ENCODE measurements at places on chromosomes 16 and 17.
A peak's percentile ranks its signal among the peaks of the same experiment; 100 is the strongest.

- DNase-seq = no peak
These were observed 804 bp downstream of the BORCS6 start for GRCh38 chr17:8189041-8189710.

GRCh38 chr16:3841729-3842508, 38.6 kb downstream of the CREBBP start:
- DNase-seq = peak; percentile 48

DNA sequence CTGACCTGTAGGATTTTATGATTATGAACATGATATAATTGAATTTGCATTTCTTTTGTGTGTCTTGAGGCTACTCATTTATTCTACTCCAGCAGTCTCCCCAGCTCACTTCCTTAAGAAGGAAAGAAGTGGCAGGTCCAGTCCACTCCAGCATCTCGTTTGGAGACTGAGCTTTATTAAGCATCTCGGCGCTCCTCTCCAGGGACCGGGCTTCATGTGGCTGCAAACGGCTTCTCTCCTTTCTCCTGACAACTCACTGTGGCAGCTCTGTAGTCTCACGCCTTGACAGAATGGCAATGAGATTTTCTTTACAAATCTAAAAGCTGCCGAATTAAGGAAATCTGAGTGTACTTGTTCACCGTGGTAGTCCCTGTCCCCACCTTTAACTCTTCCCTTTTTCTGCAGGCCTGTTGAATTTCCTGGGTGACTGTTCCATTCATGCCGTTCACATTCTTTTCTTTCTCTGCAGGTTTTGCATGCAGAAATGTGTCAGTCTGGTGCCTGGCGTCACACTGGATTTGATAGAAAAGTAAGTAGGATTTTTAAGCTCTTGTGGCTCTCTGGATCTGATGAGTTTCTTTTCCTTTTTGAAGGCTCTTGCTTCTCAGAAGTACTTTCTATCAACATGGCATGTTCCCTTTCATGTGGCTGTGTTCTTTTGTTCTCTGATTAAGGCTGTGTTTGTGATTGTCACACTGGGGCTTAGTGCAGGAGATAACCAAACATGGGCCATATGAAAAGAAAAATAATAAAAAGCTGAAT, 200.5 kb upstream of the CHMP6 start:
- DNase-seq = no peak

DNA sequence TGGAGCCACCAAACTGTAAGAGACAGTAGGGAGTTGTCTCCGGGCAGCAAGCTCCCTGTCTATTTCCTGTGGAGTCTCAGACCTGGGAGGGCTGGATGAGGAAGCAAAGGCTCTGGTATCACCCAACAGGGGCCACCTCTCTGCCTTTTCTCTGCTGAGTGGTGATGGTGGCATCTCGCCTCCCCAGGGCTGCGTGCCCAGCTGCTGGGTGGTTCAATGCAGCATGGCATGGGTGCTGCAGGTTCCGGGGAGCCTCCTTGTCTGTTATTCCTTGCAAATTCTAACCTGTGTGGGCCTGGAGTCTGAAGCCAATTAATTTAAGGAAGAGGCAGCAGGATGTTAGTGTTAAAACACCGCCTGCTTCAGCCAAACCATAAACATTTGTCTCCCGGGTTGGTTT, 78.2 kb downstream of the CCDC182 start:
- DNase-seq = no peak

DNA sequence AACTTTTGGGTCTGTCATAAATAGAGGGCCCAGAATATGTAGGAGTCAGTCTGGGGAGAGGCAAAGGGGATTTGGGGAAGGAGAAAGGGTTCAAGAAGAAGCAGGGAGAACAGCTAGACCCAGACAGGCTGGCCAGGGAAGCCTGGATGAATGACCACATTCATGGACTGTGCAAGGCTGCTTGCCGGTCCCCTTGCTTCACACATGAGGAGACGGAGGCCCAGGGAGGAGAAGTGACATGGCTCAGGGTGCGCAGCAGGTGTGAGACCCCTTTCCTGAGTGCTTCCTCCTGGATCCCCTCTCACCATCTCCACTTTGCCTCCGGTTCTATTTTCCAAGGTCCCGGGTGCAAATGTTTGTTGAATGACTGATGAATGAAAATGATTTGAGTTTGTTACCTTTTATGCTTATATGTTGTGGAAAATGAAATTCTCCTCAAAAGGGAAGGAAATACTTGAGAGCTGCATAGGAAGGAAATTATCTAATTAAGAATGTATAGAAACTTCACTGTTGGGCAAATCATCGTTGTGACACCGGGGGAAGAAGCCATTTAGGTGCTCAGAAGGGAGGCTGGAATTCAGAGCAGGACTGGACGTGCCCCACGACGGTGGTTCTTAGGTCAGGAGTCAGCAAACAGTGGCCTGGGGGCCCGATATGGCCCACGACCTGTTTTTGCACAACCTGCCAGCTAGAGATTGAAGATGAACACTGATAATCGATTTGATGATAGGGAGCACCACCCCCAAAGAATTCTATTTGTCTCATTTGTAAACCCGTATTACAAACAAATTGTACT, 559 bp downstream of the ITGAM start:
- DNase-seq = peak; percentile 27

DNA sequence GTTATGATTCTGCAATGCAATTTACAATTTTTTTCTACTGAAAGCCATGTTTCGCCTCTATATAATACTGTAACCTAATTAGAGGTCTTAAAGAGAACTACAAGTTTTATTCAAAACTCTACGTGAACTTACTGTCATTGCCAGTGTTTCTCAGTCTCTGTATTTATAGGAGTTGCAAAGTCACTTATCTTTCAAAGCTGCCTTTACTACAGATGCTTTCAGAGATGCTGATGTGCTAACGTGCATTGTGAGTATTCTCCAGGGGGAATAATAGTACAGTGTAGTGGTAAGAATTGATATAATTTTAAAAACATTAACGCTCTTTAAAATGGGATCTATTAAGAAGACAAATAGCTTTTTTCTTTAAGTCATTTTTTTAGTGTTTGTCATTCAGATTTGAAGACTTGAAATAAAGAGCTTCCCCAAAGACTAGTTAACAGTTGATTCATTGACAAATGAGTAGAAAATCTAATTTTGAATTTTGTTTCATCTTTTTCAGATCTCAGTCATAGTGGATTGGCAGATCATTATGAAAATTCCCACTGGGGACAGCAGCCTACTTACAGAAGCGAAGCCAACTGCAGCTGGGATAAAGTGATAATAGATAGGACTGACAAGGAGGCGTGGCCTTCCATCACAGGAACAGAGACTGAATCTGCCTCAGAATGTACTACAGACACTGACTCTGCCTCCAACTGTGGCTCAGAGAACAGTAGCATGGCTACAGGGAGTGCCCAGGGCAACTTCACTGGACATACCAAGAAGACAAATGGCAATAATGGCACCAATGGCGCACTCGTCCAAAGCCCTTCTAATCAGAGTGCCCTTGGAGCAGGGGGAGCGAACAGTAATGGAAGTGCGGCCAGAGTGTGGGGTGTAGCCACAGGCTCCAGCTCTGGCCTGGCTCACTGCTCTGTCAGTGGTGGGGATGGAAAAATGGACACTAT, 79.9 kb downstream of the TMC6 start:
- no peak for DNase-seq

- peak; percentile 67 for DNase-seq
These were observed 53.2 kb upstream of the ZNF750 start for GRCh38 chr17:82892899-82893565.

- no peak for DNase-seq
These were observed 21.1 kb downstream of the MINK1 start for GRCh38 chr17:4854111-4854681.

GRCh38 chr16:79434771-79435170, 165.8 kb downstream of the MAF start:
- DNase-seq = no peak

DNA sequence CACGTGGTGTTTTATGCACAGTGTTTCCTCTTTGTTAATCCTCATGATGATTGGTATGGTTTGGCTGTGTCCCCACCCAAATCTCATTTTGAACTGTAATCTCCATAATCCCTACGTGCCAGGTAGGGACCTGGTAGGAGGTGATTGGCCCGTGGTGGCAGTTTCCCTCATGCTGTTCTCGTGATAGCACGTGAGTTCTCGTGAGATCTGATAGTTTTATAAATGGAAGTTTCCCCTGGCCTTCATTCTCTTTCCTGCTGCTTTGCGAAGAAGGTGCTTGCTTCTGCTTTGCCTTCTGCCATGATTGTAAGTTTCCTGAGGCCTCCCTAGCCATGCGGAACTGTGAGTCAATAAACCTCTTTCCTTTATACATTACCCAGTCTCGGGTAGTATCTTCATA, 115.8 kb downstream of the WWOX start:
- DNase-seq = no peak

DNA sequence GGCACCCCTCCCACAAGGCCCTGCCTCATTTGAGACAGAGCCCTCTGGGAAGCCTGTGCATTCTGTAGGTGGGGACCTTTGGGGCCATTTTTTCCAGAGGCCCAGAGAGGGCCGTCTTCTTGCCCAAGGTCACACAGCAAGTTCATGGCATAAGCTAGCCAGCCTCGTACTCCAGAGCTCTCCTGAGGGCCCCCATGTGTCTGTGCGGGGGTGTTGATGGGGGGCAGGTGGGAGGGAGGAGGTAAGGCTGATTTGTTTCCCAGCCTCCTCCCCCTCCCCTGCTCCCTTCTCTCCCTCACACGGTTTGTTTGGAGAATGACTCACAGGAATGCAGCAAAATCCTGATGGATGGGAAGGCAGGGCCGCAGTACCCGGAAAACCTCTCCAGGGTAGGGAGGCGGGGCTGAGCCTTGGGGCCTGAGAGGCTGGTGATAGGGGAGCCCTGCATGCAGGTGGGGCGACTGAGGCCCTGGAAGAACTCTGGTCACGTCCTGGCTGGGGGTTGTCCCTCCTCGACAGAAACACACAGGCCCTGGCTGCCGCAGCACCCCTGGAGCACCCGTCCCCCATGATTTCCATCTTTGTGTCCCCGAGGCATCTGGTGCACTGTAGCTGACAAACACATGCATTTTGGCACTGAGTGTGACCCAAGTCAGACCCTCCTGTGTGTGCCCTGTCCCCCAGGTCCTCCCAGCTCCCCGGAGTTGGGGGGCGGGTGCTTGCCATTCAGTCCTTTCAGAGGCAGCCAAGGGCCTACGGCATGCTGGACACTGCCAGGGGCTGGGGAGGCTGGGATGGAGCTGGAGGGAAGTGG, 29.7 kb downstream of the RAI1 start:
- DNase-seq = no peak

- no peak for DNase-seq
These were observed 4.6 kb downstream of the UTS2R start for GRCh38 chr17:82376042-82376730.

DNA sequence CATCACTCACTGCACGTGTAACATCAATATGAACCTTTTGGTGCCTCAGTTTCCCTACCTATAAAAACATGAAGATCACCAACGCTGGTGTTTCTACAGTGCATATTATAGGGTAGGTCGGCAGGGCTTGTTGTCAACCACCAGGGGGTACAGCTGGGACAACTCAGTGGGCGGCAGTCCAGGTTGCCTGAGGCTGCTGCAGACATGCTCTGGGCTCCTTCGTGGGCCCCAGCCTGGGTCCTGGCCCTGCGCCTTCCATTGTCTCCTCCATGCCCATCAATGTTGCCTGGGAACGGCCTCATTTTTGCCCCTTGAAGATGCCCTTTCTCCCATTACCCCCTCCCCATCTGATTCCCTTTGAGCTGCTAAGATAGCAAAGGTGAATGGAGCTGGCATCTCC, 89.8 kb downstream of the GSG1L start:
- no peak for DNase-seq

GRCh38 chr17:27319541-27320221, 25.8 kb downstream of the WSB1 start:
- DNase-seq = no peak

DNA sequence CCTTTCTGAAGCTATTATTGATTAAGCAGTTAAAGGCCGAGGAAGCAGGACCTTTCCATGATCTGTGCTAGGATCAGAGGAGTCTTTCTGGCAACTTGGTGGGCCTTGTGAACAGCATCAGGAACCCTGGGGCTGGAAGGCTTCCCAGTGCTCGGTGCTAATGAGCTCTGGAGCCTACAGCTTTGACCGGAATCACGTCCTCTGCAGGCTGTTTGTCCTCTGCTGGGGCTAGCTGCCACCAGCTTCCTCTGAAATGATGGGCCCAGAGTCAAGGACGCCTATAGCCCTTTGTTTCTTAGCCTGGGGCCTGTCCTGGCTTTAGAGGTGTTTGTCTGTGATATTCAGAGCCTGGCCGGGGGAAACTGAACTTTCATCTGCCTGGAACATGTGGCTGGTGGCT, 111.6 kb downstream of the SHISA9 start:
- no peak for DNase-seq

- no peak for DNase-seq
These were observed 288.3 kb upstream of the TNRC6C start for GRCh38 chr17:77670173-77670572.

DNA sequence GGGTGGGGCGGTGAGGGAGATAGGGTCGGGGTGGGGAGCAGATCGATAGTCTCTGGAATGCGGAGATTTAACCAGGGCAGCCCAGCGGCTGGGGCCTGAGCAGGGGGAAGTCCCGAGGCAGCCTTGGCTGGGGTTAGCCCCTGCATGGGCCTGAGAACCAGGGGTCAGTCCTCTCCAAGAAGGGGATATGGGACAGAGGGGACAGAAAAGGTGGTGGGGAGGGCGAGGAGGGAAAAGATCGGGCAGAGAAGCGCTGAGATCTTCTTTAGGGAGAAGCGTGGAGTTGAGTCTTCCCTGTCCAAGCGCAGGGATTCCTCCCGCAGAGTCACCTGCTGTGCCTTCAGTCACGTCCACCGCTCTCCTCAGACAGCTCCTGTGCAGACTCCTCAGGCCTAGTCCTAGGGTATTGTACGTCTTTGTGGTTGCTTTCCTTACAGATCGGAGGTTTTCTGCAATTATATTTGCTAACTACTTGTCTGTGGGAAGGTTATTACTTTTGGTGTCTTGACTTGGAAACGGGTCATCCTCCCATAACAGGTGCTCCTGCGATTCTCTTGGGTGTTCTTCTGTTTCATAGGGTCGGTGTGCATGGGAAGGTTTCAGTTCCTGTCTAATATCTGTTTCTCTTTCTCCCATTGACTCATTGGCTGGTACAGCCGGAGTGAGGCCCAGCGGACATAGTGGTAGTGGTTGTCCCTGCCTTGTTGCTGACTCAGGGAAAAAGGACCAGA, 952 bp downstream of the CD300A start:
- peak; percentile 67 for DNase-seq

DNA sequence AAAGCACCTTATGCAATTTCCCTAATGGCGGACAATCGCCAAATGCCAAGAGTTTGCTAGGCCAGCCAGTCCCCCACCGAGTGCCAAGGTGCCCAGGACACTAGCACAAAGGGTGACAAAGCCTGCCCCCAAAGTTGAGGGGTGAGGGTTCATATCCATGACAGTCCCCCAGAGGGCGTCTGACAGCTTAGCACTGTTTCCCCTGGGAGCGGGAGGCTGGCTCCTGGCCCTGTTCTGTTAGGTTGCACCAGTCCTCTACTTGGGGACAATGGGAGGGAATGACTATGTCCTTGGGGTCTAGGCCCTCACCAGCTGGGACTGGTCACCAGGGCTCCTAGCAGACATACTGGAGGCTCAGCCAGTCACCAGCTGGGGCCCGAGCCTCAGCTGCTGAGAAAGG, 66.9 kb downstream of the MYO18A start:
- no peak for DNase-seq

GRCh38 chr17:73690676-73691075, 46.4 kb upstream of the SDK2 start:
- no peak for DNase-seq

Measured in B cell (primary cell).